ENCODE measurements at places on chromosomes 5 and 9.

GRCh38 chr5:77167695-77168121 is 42.8 kb upstream of the PDE8B start:
- H3K27ac ChIP-seq, result peak overlapping the region; percentile 15
- H3K27me3 ChIP-seq, result no peaks in the 10 kb centered on the region
- no peak overlapping the region for H3K4me3 ChIP-seq
- no peaks in the 10 kb centered on the region for H3K36me3 ChIP-seq
- no peak for DNase-seq

DNA sequence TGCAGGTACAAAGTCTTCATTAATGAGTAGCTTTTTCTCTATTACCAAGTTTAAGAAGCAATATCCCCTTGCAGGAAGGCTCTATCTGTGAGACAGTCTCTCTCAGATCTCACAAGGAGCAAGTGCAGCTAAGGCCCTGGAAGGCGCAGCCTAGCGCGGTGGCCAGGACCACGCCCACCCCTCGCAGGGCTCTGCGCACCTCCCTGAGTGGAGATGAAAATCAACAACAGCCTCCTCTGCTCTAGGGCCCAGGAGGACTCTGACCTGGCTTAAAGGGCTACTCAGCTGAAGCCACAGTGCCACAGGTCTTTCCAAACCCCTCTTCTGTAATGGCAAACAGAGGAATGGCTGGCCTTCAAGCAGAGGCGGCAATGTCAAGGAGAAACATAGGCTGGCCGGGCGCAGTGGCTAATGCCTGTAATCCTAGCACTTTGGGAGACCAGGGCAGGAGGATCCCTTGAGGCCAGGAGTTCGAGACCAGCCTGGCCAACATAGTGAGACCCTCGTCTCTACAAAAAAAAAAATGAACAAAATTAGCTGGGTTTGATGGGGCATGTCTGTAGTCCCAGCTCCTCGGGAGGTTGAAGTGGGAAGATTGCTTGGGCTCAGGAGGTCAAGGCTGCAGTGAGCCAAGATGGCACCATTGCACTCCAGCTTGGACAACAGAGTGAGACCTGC is 11.9 kb downstream of the SEC16A start:
- H3K27ac ChIP-seq, result no peak overlapping the region
- no peaks in the 10 kb centered on the region for H3K4me1 ChIP-seq
- no peaks in the 10 kb centered on the region for H3K27me3 ChIP-seq

- H3K36me3 ChIP-seq, result no peaks in the 10 kb centered on the region
- no peaks in the 10 kb centered on the region for H3K27me3 ChIP-seq
- no peak overlapping the region for H3K27ac ChIP-seq
Observed at GRCh38 chr9:114928136-114928535, 2.3 kb downstream of the TNFSF8 start.

DNA sequence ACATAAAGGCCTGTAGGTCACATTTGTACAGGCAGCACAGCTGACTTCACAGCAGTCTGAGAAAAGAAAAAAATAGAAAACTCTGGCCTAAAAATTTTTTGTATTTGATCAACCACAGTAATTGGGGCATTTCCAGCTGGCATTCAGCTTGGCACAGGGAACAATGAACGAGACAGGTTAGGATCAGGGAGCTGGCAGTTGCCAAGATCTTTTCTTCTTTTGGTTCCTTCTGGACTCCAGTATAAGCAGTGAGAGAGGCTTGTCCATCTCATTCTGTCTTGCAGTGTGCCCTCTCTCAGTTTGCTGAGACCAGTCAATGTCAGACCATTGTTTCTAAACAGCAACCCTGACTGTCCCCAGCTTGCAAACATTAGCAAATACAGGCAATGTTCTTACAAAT is 601.1 kb downstream of the TLR4 start:
- H3K27ac ChIP-seq, result no peak overlapping the region
- no peaks in the 10 kb centered on the region for H3K4me1 ChIP-seq
- DNase-seq, result no peak
- no peaks in the 10 kb centered on the region for H3K27me3 ChIP-seq
- no peaks in the 10 kb centered on the region for H3K36me3 ChIP-seq
